ENCODE measurements at places on chromosomes 16 and 17.
A peak's percentile ranks its signal among the peaks of the same experiment; 100 is the strongest.

DNA sequence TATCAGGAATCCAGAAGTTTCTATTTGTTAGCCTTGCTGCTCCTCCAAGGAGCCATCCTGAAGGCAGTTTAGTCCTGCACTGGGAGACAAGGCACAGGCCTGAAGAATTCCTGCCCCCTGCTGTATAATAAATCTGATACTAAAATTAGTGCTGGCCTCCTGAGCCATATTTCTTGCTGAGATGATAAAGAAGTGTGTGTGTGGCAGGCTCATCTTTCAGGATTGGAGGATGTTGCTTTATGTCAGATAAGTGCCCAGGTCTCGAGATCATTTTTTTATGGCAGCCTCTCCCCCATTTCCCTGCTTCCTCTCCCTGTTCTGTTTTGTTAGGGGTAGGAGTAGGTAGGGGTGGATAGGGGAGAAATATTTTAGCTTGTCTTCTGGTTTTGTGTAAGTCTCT lies 26.0 kb downstream of the MSI2 start:
- H3K36me3 ChIP-seq: no peaks in the 10 kb centered on the region
- H3K4me1 ChIP-seq: no peaks in the 10 kb centered on the region
- H3K27me3 ChIP-seq: no peaks in the 10 kb centered on the region
- DNase-seq: no peak
- peak overlapping the region; percentile 68 for H3K27ac ChIP-seq

GRCh38 chr16:79165079-79165478 lies 435.5 kb downstream of the MAF start:
- no peak overlapping the region for H3K4me3 ChIP-seq
- H3K4me1 ChIP-seq: no peaks in the 10 kb centered on the region
- no peaks in the 10 kb centered on the region for H3K36me3 ChIP-seq
- H3K27me3 ChIP-seq: no peaks in the 10 kb centered on the region

- H3K4me3 ChIP-seq: no peak overlapping the region
- H3K27me3 ChIP-seq: no peaks in the 10 kb centered on the region
- no peak for DNase-seq
- H3K27ac ChIP-seq: no peak overlapping the region
- no peaks in the 10 kb centered on the region for H3K36me3 ChIP-seq
Observed at GRCh38 chr17:73508057-73508930, 136.0 kb downstream of the SDK2 start.

- H3K4me1 ChIP-seq: no peaks in the 10 kb centered on the region
- DNase-seq: no peak
- H3K4me3 ChIP-seq: no peak overlapping the region
Observed at GRCh38 chr16:59342669-59343068, 608.6 kb upstream of the GOT2 start.

- H3K4me1 ChIP-seq: peaks cover 27% of the 10 kb centered on the region
- no peak for DNase-seq
- peak overlapping the region; percentile 10 for H3K27ac ChIP-seq
- H3K4me3 ChIP-seq: no peak overlapping the region
Observed at GRCh38 chr17:4440690-4441686, 7.2 kb downstream of the SPNS3 start.

DNA sequence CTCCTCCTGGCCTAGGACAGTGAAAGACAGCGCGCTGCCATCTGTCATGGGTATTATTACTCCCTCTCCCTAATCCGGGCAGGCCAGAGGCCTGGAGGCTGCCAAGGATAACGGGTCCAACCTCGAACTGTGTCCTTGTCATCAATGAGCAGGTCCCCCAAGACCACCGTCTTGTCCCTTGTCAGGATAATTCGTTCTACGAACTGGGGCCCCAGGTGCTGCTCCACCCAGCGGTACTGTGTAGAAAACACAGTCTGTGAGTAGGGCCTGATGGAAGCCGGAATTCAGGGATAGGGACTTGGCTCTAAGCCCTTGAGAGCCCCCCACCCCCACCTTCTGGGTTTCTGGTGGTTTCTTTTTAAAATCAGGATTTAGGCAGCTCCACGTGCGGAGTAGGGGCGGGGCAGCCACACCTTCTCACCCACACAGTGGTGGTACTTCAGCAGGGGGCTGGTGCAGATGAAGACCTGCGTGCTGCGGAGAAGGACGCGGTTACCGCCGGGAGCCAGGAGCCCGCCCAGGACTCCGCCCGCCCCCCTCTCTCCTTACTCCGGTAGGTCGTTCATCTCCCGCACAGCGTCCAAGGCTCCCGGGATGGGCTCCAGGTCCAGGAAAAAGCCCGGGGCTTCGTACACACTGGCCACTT lies 787 bp downstream of the NT5C start:
- H3K36me3 ChIP-seq: peaks cover 8% of the 10 kb centered on the region
- H3K4me1 ChIP-seq: peaks cover 14% of the 10 kb centered on the region
- H3K27me3 ChIP-seq: no peaks in the 10 kb centered on the region

DNA sequence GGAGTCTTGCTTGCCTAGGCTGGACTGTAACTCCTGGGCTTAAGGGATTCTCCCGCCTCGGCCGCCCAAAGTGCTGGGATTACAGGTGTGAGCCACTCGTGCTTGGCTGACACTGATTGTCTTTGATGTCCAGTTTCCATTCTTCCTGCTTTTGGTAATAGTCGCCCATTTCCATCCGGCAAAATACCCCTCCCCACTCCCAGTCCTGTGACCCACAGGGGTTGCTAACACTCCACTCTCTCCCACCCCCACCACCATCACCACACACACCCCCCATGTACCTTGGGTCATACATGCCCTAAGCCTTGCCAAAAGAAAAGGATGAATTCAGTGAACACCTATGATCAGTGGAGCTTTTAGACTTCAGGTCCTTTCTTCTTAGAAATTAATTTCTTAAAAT lies 52.8 kb upstream of the MYH10 start:
- H3K4me1 ChIP-seq: no peaks in the 10 kb centered on the region
- no peaks in the 10 kb centered on the region for H3K27me3 ChIP-seq
- no peak overlapping the region for H3K4me3 ChIP-seq

DNA sequence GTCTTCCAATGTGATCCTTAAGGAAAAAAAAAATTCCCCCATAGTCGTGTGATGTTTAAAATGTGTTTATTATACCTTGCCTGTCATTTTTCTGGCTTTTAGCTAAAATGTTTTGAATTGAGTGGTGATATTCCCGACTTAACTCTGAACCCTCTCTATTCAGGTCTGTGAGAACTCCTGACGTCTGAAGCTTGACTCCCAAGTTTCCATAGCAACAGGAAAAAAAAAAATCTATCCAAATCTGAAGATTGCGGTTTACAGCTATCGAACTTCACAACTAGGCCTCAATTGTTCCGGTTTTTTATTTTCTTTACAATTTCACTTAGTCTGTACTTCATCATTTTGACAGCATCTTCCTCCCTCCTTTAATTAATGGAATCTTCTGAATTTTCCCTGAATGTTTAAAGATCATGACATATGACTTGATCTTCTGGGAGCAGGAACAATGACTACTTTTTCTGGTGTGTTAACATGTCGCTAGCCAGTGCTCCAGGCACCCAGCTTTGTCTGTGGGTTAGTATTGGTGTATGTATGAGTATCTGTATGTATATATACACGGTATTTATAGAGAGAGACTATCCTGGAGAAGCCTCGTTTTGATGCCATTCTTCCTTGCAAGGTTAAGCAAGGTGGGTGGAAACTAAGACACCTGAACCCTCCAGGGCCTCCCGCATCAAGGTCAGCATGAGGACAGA lies 12.8 kb upstream of the HSBP1 start:
- peaks cover 6% of the 10 kb centered on the region for H3K36me3 ChIP-seq
- H3K27me3 ChIP-seq: no peaks in the 10 kb centered on the region
- no peaks in the 10 kb centered on the region for H3K4me1 ChIP-seq

DNA sequence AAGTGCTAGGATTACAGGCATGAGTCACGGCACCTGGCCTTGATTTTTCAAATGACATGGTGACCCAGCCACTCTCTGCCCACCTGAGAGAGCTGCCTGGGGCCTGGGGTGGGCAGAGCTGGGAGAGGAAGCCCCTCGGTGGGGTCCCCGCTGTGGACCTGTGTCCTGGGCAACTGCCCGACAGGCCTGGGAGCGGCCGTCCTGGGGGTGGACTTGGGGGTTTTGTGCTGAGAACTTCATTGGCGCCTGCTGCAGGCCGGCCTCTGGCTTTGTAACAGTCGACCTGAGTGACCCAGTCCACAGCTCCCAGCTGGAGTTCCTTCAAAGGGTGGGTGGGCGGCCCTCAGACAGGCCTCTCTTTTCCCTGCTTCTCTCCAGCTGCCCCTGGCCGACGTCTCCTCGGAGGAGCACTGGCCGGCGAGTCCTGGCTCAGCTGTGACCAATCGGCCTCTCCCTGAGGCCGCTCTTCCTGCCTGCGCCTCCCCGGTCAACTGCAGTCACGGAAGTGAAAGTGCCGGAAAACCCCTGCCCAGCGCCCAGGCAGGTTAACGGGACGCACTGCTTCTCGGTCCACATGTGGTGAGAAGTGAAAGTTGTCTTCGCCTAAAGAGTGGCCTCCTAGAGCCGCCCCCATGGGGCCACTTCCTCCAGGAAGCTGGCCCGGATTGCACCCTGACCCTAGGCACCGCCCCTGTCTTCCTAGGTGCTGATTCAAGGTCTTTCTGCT lies 5.5 kb downstream of the CBFA2T3 start:
- H3K36me3 ChIP-seq: no peaks in the 10 kb centered on the region
- no peak overlapping the region for H3K27ac ChIP-seq
- no peaks in the 10 kb centered on the region for H3K4me1 ChIP-seq

- peaks cover 52% of the 10 kb centered on the region for H3K36me3 ChIP-seq
- H3K27ac ChIP-seq: no peak overlapping the region
- no peak overlapping the region for H3K4me3 ChIP-seq
- no peak for DNase-seq
- H3K4me1 ChIP-seq: peaks cover 14% of the 10 kb centered on the region
Observed at GRCh38 chr17:58092101-58092796, 9.0 kb downstream of the DYNLL2 start.

DNA sequence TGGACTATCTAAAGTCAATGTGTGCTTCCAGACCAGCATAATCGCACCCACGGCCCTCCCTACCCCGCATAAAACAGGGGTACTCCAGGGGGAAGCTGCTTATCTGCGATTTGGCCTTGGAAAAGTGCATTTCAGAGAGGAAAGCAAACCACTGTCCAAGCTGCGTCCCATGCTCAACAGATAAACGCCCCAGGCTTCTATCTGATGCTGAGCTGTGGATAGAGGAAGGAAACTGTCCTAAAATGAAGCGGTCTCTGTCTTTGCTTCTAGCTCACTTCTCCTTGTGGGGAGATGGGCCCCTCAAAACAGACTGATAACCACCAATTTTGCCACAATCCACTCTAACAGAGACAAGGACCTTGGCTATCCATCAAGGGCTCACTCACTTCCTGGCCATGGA lies 160.5 kb upstream of the TNRC6C start:
- peaks cover 9% of the 10 kb centered on the region for H3K4me1 ChIP-seq
- DNase-seq: no peak
- H3K36me3 ChIP-seq: no peaks in the 10 kb centered on the region
- no peak overlapping the region for H3K4me3 ChIP-seq
- H3K27me3 ChIP-seq: no peaks in the 10 kb centered on the region

GRCh38 chr16:61792194-61792909 lies 243.9 kb downstream of the CDH8 start:
- DNase-seq: no peak
- no peaks in the 10 kb centered on the region for H3K4me1 ChIP-seq
- H3K27ac ChIP-seq: no peak overlapping the region
- no peaks in the 10 kb centered on the region for H3K27me3 ChIP-seq
- H3K4me3 ChIP-seq: no peak overlapping the region

DNA sequence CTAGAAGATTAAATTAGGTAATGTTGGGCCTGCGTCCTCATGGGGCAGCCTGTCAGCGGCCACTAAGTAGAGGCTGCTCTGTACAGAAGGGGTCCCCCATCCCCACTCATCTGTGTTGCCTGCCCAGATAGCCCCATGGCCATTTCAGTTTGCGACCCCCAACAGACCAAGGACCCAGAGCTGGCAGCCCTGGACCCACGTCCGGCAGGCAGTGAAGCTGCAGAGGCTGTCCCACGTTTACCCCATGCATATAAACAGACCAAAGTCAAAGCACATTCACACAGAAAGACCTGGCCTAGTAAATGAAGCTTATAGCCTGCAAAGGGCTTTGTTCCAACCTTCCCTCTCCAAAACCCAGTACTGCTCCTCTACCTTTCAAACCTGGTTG lies 4.6 kb downstream of the PDF start:
- H3K27me3 ChIP-seq: no peaks in the 10 kb centered on the region
- peaks cover 42% of the 10 kb centered on the region for H3K4me1 ChIP-seq
- H3K4me3 ChIP-seq: no peak overlapping the region
- no peak overlapping the region for H3K27ac ChIP-seq
- peaks cover 55% of the 10 kb centered on the region for H3K36me3 ChIP-seq
- DNase-seq: no peak

GRCh38 chr17:58276423-58276822 lies 4.3 kb downstream of the MPO start:
- DNase-seq: peak; percentile 32
- no peaks in the 10 kb centered on the region for H3K36me3 ChIP-seq
- H3K4me3 ChIP-seq: no peak overlapping the region
- no peaks in the 10 kb centered on the region for H3K27me3 ChIP-seq
- H3K27ac ChIP-seq: no peak overlapping the region

DNA sequence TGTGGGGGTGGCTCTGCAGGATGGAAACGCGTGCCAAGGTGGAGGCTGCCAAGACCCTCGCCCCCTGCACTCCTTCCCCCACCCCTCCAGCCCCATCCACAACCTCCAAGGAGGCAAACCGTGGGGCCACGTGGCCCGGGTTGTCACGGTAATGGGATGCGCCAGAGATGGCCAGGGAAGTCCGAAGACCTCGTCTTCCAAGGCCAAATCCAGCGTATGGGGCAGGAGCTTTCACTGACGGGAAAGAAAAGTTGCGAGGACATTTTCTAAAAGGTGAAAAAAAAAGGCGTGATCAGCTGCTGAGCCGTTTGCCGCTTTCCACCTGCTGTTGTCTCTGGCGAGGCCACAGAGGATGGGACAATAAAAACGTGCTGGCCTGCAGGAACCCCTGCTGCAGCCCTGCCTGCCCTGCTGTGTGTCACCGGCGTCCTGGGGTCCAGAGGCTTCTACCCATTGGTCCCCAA lies 28.3 kb upstream of the GSE1 start:
- H3K4me1 ChIP-seq: no peaks in the 10 kb centered on the region
- no peaks in the 10 kb centered on the region for H3K27me3 ChIP-seq
- DNase-seq: no peak
- H3K27ac ChIP-seq: no peak overlapping the region
- no peaks in the 10 kb centered on the region for H3K36me3 ChIP-seq

DNA sequence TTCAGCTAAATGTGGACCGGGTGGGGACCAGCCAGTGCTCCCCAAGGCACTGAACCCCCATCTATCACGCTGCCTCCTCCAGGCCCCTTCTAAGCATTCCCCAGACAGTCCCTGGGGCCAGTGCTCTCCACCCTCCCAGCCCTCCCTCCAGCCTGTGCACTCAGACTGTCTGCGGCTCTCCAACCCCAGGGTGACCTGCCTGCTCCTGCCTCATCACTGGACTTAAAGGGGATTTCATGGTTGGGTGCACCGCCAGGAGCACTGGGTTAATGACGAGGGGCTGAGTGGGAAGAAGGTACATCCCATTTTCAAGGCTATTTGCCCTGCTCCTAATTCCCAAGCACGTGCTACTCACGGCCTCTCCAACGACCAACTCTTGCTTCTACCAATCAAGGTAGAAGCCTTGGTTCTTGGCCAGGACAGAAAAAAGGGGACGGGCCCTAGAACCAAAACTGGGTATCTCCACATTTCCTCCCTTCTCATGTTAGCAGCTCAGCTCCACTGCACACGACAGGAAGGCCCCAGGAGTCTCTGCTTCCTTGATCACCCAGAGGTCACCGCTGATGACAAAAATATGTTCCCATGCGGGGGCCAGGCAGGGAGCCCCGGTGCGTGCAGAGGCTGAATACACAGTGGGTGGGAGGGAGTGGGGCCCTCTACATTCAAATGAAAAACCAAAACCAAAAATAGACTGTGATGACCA lies 3.5 kb upstream of the ABR start:
- H3K36me3 ChIP-seq: no peaks in the 10 kb centered on the region
- H3K27ac ChIP-seq: no peak overlapping the region
- no peaks in the 10 kb centered on the region for H3K27me3 ChIP-seq
- H3K4me1 ChIP-seq: no peaks in the 10 kb centered on the region

- H3K4me1 ChIP-seq: no peaks in the 10 kb centered on the region
- no peaks in the 10 kb centered on the region for H3K27me3 ChIP-seq
- H3K4me3 ChIP-seq: no peak overlapping the region
- no peak overlapping the region for H3K27ac ChIP-seq
Observed at GRCh38 chr16:88560714-88561484, 9.3 kb upstream of the ZC3H18 start.
